ENCODE measurements at places on chromosomes 5 and 9.

DNA sequence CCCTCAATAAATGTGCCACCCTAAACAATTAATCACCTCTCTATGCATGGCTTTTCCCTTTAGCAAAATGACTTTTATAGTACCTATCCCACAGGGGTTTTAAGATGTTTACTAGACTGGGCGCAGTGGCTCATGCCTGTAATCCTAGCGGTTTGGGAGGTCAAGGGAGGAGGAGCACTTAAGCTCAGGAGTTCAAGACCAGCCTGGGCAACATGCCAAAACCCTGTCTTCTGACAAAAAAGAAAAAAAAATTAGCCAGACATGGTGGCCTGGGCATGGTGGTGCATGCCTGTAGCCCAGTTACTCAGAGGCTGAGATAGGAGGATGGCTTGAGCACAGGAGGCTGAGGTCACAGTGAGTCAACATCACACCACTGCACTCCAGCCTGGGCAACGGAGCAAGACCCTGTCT, 13.5 kb downstream of the SH3TC2 start:
- DNase-seq: no peak

DNA sequence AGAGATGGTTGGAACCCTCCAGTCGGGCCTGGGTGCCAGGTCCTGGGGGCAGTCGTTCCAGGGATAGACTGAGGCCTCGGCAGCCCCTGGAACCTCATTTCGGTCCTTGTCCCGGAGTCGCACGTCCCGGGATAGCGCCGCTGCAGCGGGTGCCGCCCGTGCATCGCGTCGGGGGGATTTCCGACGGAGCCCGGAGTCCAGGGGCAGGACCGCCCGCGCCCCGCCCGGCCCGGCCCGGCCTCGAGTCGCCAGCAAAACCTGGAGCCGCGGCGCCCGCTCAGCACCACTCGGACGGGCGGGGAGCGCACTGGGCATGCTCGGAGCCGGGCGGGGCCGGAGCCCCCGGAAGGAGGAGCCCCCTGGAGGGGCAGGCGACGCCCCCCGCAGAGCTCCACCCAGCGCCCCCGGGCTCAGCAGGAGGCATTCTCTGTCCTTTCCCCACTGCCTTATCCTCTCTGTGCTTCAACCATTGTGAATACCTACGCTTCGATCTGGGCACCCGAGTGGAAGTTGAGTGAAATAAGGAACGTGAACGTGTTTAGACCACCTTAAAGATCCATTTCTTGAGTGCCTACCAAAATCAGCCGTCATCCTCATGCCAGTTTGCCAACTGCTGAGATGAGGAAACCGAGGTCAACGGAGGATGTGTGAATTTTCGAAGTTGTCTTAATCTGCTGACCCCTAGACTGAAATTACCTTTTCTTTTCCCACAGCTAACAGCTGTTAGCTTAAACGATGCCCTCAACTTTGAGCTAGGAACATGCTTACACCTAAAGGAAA, 1.7 kb upstream of the PTPN3 start:
- no peak for DNase-seq

GRCh38 chr5:2562036-2562435, 189.4 kb downstream of the IRX2 start:
- DNase-seq: no peak

DNA sequence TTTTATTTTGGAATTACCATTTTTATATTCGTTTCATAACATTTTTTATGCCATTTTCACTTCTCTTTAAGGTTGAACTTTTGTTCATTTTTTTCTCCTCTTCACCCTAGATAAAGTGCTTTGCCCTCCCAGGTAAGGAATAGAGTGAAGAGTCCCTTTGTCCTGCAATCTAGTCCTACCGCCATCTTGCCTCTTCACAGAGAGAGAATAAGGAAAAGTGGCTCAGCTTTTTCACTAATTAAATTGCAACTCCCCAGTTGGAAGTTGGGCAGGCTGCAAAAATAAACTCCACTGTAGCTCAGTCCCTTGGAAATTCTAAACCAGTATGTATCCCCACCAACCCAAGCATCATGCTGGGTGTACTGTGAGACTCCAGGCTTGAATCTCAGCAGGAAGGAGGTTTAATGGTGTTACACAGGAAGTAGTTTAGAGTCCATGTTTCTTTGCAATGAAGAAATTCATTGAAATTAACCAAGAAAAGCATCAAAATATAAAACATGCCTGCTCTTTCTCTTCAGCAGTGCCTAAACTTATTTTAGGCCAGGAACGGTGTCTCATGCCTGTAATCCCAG, 60.3 kb upstream of the PCSK1 start:
- no peak for DNase-seq

DNA sequence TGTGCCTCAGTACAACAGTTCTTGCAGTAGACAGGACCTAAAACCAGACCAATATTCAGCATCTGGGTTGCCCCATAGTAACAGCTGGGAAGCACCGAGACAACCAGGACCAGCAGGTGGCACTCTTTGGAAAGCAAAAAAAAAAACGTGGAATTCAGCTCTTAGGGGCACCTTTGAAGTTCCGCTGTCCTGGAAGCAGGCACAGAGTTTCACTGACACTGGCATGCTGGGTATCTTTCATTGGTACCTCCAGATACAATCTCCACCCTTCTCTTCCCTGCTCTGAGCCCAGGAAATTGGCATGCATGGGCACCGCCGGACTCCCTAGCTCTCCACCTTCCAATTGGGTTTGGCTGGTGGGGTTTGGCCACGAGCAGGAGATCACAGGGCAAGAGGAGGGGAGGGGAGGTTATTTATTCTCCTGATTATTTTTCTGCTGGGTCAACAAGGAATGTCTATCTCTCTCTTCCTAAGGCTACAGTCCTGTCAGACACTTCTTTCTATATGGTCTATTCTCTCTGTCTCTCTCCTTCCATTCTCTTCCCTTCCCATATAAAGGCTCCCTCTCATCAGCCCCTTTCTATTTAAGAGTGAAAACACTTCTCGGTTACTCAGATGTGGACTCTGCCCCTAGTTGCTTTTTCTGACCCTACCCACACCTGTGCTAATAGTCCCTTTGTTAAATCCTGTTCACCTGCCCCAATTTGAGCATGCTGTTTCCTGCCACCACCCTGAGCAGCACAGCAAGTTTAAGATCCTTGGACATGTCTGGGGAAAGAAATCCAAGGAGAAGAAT, 1.9 kb upstream of the IDNK start:
- DNase-seq: peak; percentile 22

- DNase-seq: no peak
These were observed 7.3 kb upstream of the ACOT12 start for GRCh38 chr5:81401266-81401665.

GRCh38 chr5:65927503-65928321, 1.3 kb downstream of the ERBIN start:
- peak; percentile 37 for DNase-seq

DNA sequence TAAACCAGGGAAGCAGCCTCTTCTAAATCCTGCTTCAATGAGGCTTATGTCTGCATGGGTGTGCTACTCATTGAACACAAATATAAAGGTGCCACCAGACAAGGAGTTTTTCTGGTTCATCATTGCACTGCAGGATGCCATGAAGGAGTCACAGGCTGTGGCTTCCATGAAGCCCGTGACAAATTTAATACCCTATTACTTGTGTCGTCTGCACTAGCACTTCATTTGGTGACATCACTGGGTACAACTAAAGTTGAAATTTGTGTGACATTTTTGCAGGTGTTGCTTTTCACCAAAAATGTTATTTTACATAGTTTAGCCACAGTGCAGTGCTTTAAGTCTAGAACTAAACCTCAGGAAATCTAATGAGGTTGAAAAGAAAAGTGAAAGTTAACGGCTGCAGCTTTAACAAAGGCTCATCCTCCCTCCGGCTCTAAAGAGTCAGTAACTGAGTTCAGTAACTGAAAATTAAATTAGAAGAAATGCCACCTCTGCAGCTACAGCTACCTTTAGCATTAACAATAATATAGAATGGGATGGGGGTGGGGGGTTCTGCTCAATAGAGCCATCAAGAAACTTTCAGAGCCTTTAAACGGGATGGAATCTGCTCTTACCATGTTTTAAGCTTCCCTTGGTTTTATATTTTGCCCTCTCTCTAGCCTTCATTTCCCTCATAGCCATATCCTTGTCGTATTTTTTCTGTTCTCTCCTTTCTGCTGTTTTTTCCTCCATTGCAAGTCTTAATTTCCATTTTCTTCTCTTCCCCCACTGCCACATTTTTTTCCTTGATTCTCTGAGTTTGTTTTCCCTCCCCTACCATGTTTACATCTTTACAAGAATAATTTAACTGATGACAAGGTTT, 233.8 kb upstream of the TMEM161B start:
- DNase-seq: no peak

DNA sequence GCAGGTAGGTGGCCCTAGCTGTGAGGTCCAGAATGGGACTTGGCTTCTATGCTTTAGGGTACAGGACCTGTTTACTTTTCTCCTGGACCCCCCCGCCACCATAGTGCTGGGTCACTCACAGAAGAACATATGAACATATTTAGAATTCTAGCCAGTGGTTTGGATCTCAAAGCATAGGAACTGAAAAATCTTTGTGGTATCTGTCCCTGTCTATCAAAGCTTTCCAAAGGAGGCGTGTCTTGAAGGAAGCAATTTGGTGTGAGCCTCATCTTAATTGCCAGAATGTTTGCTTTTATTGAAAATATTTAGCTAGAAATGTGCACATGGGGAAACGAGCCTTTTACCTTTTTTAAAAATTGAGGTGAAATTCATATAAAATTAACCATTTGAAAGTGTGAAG, 6.2 kb downstream of the PHF2 start:
- DNase-seq: no peak

GRCh38 chr9:99365233-99365980, 143.3 kb downstream of the SEC61B start:
- DNase-seq: no peak

DNA sequence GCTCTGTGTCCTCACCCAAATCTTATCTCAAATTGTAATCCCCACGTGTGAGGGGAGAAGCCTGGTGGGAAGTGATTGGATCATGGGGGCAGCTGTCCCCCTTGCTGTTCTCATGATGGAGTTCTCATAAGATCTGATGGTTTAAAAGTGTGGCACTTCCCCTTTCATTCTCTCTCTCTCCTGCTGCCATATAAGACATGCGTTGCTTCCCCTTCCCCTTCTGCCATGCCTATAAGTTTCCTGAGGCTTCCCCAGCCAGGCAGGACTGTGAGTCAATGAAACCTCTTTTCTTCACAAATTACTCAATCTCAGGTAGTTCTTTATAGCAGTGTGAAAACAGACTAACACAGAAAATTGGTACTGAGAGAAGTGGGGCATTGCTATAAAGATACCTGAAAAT, 107.7 kb downstream of the DMAC1 start:
- DNase-seq: no peak

GRCh38 chr5:125274211-125274610, 527.8 kb upstream of the ZNF608 start:
- DNase-seq: no peak

- DNase-seq: no peak
These were observed 73.1 kb downstream of the RGMB start for GRCh38 chr5:98846520-98846919.

DNA sequence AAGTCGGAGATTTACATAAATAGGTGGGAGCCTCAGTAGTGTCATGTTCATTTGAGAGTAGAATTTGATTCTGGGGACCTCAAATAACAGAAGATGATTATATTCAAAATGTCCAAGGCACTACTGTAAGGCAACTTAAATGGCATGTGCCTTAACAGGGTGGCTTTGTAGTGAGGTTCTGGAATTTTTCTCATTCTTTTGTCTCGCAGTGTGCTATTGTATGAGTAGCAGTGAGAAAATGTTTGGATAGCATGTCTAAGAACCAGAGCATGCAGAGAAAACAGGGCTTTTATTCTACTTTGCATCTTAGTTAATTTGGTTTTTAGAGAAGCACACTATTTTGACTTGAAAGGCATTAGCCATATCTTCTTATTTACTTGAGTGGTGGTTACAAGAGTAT, 25.0 kb downstream of the MAST4 start:
- no peak for DNase-seq

DNA sequence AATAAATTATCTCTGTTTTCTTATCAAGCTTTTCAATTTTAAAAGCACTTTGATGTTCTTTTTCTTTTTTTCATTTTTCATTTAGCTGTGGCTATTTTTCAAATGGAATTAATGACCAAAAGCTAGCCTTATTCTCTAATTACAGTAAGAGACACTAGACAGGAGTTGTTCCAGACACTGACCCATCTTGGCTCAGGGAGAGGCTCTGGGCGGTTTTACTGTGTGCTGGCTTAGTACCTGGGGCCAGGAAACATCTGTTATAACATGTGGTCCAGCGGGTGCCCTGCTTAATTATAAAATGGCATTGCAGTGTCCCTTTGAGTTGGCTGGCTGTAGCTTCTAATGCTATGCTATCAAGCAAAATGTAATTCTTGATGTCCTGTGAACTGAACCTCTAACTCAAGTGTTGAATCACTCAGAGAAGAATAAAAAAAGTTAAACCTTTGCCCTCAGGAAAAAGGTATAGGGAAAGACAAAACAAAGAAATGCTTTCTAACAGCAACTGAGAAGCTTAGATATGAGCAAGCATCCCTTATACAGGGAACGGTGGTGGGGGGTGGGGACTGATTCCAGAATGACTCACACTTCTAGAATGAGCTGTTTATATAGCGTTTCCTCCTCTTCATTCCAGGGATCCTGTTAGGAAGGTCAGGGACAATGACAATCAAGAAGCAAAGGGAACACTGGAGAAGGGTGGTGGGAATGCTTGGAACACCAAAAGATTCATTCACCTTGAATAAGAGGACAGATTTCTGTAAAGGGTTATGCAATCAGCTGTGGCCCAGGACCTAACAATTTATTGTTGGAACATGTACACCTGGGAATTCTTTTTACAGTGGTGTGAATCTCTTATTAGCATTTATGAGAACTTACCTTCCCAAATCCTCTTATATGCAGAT, 58.7 kb upstream of the NFIB start:
- DNase-seq: no peak

GRCh38 chr5:38737976-38738375, 107.8 kb upstream of the OSMR start:
- DNase-seq: no peak

- no peak for DNase-seq
These were observed 140.5 kb upstream of the TUT7 start for GRCh38 chr9:86494644-86495111.

GRCh38 chr5:67588389-67588788, 391.8 kb upstream of the CD180 start:
- no peak for DNase-seq

DNA sequence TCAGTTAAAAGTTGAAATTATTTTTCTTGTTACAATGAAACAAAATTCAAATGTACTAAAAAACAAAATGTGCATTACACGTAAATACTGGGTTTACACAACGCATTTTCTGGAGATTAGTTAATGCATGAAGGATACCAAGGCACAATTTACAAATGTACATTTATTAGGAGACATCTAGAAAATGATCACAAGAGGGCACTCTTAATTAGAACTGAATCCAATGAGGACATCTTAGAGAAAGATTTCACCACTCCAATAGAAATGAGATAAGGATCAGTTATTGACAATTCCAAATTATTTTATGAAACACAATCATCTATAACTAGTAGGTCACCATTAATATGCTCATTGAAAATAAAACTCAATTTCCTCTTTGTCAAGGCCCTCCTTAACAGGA, 36.6 kb upstream of the CDH12 start:
- DNase-seq: no peak

DNA sequence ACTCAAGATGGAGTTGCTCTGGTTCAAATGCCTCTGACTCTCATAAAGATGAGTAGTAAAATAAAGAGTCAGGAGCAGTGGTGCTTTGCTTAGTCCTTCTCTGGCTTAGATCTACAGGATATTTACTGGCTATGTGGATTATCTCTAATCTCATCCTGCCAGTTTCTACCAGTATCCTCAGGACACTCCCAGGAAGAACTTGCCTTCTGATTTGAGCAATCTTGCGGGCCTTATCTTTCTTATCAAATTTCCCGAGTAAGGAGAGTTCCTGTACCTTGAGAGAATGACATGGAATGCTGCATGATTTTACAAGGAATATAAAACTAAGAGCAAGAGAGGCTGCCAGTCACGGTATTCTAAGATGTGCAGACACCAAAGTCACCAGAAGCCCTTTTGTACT, 364.0 kb downstream of the ARHGEF28 start:
- no peak for DNase-seq
